ENCODE measurements at places on chromosomes 3 and 15.

- DNase-seq, result no peak
These were observed 151.0 kb upstream of the WNT5A start for GRCh38 chr3:55637906-55638638.

DNA sequence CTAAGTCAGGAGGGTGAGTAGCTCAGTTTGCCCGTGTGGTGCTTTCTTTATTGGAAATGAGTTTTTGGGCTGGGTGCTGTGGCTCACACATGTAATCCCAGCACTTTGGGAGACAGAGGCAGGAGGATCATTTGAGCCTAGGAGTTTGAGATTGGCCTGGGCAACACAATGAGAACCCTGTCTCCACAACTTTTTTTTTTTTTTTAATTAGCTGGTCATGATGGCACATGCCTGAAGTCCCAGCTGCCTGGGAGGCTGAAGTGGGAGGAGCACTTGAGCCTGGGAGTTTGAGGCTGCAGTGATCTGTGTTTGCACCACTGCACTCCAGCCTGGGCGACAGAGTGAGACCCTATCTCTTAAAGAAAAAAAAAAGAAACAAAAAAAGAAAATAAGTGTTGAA is 174.9 kb downstream of the NSMCE3 start:
- DNase-seq, result no peak

- DNase-seq, result no peak
These were observed 61.7 kb downstream of the FSIP1 start for GRCh38 chr15:39720621-39721611.

DNA sequence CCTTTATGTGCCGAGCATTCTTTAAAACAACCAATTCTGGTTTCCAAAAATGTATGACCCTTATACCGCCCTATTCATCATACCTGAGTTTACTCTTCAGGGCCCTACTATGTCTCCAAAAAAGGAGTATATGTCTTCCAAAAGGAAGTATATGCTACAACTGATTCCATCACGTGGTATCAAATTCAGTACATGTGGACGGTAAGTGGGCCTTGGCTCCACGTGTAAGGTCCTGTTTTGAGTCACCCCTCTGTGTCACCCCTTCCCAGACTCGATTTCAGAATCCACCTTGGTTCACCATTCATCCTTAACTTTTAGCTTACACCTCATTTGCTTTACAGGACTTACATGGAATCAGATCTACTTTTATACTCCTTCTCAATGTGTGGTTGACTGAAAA is 37.8 kb downstream of the ABHD2 start:
- no peak for DNase-seq

- no peak for DNase-seq
These were observed 55.6 kb downstream of the TLNRD1 start for GRCh38 chr15:81056304-81056703.

DNA sequence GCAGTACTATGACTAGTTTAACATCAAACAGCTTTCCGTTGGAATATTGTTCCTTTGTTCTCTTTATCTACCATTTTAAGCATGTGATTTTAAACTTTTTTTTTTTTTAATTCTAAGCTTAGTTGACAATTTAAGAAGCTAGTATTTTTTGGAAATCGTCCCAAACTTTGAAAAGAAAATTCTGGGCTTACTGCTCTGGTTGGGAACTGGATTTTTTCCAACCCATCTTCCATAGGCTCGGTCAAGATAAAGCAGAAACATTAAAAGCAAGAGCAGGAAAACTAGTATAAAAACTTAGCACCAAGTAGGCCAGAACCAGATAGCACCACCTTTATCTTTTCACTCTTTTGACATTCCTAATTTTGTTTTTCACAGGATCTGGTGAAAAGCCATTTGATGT is 49.9 kb downstream of the TSC22D2 start:
- DNase-seq, result no peak

DNA sequence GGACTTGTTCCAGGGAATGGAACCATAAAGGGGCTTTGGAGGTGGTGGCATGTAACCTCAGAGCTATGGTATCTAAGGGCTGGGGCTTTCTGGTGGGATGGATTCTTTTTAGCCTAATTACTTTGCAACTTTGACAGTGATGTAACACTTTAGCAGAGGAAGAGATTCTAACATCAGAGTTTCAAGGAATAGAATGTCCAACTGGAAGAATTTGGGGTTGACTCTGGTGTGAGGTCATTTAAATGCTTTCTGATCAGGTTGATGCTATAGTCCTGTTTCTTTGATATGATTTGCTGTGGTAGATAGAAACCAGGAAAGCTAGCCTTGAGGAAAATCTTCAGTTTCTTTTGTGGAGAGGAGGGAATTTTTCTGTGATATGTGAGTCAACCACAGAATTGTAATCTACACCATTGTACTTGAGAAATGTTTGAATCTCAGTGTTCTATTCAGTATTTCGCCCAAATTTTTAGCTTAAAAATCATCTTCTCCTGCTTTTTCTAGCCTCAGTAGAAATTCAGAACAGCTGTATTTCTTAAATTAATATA is 40.0 kb downstream of the ATP2C1 start:
- DNase-seq, result no peak

DNA sequence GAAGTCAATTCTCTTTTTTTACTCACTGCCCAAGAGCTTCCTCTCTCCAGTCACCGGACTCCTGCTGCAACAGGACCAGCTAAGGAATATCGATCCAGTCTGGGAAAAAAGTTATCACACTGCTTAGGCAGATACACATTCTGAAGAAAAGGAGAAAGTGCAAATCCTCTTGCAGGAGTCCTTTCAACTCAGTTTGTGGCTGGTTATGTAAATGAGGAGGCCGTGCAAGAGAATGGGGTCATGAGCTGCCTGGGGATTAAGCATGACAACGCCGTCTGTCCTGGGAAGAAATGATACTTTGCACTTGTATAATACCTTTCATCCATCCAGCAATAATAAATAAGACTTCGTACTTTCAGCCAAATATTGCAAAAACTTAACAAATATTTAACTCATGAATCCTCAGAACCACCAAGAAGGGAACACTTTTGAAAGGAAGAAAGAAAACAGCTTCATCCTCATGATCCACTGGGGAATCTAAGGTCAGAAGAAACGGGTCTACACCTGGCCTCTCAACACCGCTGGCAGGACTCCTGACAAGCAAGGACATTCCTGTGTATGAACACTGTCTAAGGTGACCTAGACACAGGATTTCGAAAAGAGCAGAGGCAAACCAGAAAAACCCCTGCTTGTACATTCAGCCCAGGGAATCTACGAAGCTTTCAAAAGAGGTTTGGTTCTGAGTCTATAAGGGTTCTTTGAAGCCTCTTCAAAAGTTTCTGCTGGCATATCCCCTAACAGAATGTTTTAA is 13.1 kb upstream of the WWTR1 start:
- DNase-seq, result no peak

GRCh38 chr15:89230277-89230676 is 8.9 kb upstream of the RLBP1 start:
- DNase-seq, result no peak

DNA sequence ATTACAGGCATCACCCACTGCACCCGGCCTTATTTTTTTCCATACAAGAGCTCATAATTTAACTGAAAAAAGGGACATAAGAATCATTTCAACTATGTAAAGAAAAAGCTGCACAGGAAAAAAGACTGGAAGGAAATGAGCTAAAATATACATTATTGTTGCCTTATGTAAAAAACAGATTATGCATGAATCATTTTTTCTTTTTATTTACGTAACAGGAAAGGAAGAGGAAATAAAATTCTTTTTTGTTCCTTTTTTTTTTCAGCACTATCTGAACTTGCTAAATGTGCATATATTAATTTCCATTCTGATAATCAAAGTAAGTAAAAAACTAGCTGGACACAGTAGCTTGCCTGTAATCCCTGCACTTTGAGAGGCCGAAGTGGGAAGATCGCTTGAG is 12.1 kb downstream of the KIF9 start:
- DNase-seq, result no peak

GRCh38 chr15:66614951-66615760 is 49.4 kb upstream of the LCTL start:
- no peak for DNase-seq

DNA sequence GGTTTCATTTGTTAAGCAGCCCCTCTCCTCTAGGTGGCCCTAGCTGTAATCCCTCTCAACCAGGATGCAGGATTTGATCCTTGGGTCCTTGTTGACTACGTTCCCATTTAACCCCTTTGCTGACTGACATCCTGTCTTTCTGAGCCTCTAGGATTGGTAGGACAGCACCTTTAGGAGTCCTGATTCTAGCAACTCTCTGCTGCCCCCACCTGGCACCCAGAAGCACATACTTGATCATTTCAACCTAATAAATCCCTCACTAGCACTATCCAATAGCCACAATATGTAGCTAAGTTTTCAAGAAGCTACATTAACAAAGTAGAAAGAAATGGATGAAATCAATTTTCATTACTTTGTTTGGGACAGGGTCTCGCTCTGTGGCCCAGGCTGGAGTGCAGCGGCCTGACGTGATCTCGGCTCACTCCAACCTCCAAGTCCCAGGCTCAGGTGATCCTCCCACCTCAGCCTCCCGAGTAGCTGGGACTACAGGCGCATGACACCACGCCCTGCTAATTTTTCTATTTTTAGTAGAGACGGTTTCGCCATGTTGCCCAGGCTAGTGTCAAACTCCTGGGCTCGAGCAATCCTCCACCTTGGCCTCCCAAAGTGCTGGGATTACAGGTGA is 28.3 kb downstream of the RSL24D1 start:
- DNase-seq, result peak; percentile 75

GRCh38 chr3:130932979-130933378 is 39.1 kb downstream of the ATP2C1 start:
- no peak for DNase-seq

DNA sequence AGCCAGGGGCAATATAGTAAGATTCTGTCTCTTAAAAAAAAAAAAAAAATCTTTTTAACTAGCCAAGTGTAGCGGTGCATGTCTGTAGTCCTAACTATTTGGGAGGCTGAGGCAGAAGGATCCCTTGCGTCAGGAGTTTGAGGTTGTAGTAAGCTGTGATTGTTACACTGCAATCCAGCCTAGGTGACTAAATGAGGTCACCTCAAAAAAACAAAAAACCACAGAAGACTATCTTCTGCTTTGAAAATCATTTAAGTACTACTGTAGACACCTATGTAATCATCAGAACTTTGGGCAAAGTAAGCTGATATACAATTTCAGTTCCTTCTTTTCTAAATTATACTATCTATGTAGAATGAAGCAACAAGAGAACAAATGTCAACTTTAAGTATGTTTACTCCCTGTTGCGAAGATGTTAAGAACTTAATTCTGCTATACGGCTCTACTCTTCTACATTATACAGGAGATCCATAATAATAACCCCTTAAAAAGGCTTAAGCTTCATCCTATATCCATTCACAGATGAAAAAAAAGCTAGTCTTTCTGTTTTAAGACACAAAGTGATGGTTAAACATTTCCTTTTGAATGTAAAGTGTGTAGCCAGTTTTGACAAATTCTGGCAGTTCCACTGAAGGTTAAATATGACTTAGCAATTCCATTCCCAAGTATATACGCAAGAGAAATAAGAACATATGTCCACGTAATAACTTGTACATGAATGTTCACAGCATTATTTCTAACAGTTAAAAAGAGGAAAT is 15.2 kb downstream of the DAZL start:
- DNase-seq, result no peak

DNA sequence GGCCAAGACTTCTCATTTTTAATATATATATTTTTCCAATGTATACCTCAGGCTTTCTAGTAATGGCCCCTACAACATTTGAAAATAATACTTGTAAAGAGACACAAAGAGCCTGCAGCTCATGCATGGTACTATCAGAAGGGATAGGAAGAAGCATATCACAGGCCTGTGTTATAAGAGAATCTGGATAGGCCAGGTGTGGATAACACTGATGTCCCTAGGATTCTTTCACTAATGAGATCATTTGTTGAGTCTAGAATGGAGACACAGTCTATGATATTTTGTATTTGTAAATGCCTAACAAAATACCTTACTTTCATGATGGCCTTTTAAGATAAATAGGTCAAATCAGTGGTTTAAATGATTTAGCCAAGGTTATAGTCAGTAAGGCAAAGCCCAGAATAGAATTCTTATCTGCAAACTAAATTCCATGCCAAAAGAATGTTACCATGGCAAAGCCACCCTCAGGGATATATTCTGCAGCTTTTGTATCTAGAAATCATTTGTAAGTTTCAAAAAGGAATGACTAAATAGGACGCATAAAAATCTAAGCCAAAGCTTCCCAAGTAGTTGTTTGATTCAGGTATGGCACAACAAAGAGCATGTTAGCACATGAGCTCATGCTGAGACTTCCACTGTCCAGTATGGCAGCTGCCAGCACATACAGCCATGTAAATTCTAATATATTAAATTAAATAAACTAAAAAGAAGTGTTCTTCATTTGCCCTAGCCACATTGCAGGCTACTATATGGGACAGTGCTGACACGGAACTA is 10.0 kb downstream of the DCP1A start:
- DNase-seq, result no peak

DNA sequence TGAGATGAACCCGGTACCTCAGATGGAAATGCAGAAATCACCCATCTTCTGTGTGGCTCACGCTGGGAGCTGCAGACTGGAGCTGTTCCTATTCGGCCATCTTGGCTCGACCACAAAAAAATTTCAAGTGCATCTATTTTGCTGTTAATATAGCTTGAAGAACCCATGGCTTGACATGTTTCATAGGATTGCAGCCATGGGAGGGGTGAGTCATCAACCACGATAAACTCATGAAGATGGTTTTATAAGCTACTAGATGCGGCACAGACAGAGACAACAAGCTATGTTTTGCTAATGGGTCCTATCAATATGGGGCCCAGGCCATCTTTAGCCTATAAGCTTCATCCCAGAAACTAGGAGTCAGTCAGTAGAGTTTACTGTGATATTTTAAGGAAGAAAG is 100.4 kb upstream of the PHLDB2 start:
- peak; percentile 10 for DNase-seq

DNA sequence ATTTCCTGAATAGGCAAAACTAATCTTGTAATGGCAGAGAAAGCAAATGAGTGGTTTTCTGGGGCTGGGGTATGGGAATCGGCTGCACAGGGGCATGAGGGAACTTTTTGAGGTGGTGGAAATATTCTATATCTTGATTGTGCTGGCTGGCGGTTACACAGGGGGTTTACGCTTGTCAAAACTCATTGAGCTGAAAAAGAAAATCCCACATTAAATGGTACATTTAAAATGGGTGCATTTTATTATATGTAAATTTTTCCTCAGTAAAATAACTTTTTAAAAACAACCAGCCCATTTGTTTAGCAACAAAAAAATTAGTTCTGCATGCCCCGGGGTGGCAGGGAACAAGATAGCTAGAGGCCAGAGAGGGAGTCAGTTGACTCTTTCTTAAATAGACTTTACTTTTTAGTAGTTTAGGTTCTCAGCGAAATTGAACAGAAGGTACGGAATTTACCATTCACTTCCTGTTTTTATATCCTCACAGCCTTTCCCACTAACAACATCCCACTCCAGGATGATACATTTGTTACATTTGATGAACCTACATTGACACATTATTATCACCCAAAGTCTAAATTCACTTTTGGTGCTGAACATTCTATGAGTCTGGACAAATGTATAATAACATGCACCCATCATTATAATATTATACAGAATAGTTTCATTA is 41.2 kb upstream of the BCL2A1 start:
- DNase-seq, result no peak

Data from activated naive CD4-positive, alpha-beta T cell treated with anti-CD3 and anti-CD28 coated beads for 36 hours (primary cell).